ENCODE measurements at places on chromosomes 7 and 10. TPM values are rescaled to one million over a fixed set of nuclear protein-coding genes. Genes with fewer than 3 reads are reported as not detected.

GHRHR gene
- total RNA-seq, result not detected

STEAP1B gene
- 2.9 TPM for total RNA-seq

MTPN gene
- 108 TPM for total RNA-seq

OR2A5 gene
- not detected for total RNA-seq

CNTNAP2 gene
- total RNA-seq, result 0.09 TPM

ARMC3 gene
- total RNA-seq, result not detected

NPFFR1 gene
- not detected for total RNA-seq

TNS3 gene
- total RNA-seq, result 4.0 TPM

HOXA7 gene
- 2.5 TPM for total RNA-seq

MNX1 gene
- total RNA-seq, result not detected

STEAP4 gene
- not detected for total RNA-seq

GDF2 gene
- not detected for total RNA-seq

DNTT gene
- not detected for total RNA-seq

KLF6 gene
- total RNA-seq, result 232 TPM

AP3M1 gene
- total RNA-seq, result 30.3 TPM

CEP55 gene
- 6.4 TPM for total RNA-seq

FLNC gene
- total RNA-seq, result 98.2 TPM
